ENCODE measurements at places on chromosomes 13 and 19. TPM values are rescaled to one million over a fixed set of nuclear protein-coding genes. Genes with fewer than 3 reads are reported as not detected.
A peak's percentile ranks its signal among the peaks of the same experiment; 100 is the strongest.

- H3K4me3 ChIP-seq: no peak overlapping the region
- H3K4me1 ChIP-seq: peaks cover 72% of the 10 kb centered on the region
- no peak overlapping the region for H3K27ac ChIP-seq
- H3K36me3 ChIP-seq: no peaks in the 10 kb centered on the region
- DNase-seq: no peak
Observed at GRCh38 chr13:21014502-21015170, 46.8 kb downstream of the LATS2 start.

DNA sequence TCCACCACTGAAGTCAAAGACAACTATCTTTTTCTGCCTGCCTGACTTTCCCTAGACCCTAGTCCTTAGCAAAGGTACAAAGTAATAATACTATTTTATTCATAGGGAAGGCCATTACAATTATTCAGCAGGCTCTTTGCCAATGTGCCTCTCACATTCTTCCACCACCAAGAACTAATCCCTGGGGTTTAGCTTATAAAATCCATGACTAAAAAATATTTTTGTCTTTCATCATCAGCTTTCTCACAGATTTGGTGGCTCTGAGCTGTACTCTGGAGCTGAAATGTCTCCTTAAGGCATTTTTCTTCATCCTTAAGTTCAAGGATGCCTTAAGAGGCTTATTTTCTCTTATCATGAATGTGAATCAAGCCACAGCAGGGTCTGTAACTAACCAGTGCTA is 96.1 kb downstream of the OXGR1 start:
- no peaks in the 10 kb centered on the region for H3K36me3 ChIP-seq
- no peak overlapping the region for H3K4me3 ChIP-seq
- H3K4me1 ChIP-seq: no peaks in the 10 kb centered on the region
- no peak for DNase-seq
- peaks cover 2% of the 10 kb centered on the region for H3K27me3 ChIP-seq

- no peak overlapping the region for H3K4me3 ChIP-seq
- no peaks in the 10 kb centered on the region for H3K4me1 ChIP-seq
- peaks cover 15% of the 10 kb centered on the region for H3K36me3 ChIP-seq
- H3K27ac ChIP-seq: no peak overlapping the region
- DNase-seq: no peak
Observed at GRCh38 chr13:75736173-75736572, 100.0 kb downstream of the LMO7 start.

DNA sequence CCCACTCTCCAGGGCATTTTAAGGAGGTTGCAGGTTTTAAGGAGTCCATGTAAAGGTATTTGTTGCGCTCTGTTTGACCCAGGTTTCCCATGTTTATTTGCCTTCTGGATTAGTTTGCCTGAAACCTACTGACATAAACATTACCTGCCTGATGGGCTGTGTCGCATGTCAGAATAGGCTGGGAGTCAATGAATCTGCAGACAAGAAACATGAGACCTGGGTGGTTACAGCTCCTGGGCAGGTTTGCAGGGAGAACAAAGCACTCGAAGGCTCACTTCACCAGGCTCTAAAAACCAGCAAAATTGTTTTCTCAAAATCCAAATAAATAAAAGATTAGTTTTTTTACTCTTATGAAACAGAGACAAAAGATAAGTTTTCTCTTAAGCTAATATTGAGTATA is 114.4 kb upstream of the SERTM1 start:
- H3K27me3 ChIP-seq: no peaks in the 10 kb centered on the region
- no peaks in the 10 kb centered on the region for H3K36me3 ChIP-seq
- no peaks in the 10 kb centered on the region for H3K4me1 ChIP-seq
- no peak overlapping the region for H3K27ac ChIP-seq
- no peak for DNase-seq

DNA sequence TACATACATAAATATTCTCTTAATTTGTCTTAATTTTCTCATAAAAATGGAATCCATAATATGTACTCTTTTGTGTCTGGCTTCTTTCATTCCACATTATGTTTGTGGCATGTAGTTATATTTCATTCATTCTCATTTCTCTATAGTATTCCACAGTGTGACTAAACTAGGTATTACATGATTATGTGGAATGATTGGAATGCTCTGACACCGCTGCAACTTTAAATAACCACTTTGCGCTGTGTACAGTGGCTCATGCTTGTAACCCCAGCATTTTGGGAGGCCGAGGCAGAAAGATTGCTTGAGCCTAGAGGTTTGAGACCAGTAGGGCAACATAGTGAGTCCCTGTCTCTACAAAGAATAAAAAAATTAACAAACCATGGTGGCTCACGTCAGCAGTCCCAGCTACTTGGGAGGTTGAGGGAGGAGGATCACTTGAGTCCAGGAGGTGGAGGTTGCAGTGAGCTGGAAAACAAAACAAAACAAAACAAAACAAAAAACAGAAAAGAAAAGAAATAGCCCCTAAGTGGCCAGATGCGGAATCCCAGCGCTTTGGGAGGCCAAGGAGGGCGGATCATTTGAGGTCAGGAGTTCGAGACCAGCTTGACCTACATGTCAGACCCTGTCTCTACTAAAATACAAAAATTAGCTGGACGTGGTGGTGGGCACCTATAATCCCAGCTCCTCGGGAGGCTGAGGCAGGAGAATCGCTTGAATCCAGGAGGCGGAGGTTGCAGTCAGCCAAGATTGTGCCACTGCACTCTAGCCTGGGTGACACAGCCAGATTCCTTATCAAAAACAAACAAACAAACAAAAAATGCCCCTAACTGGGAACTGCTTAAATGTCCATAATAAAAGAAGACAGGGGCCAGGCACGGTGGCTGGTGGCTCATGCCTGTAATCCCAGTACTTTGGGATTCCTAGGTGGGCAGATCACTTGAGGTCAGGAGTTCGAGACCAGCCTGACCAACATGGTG is 8.0 kb upstream of the SAE1 start:
- H3K4me1 ChIP-seq: no peaks in the 10 kb centered on the region
- no peaks in the 10 kb centered on the region for H3K27me3 ChIP-seq
- H3K4me3 ChIP-seq: no peak overlapping the region
- H3K27ac ChIP-seq: no peak overlapping the region
- DNase-seq: no peak

- peak overlapping the region; percentile 96 for H3K27ac ChIP-seq
- DNase-seq: no peak
- H3K4me1 ChIP-seq: peaks cover 88% of the 10 kb centered on the region
- H3K4me3 ChIP-seq: peak overlapping the region; percentile 79
- peaks cover 19% of the 10 kb centered on the region for H3K27me3 ChIP-seq
Observed at GRCh38 chr19:29681422-29682235, 16.4 kb downstream of the PLEKHF1 start.

GRCh38 chr13:27496536-27497273 is 46.3 kb upstream of the MTIF3 start:
- no peak overlapping the region for H3K27ac ChIP-seq
- DNase-seq: no peak
- H3K4me1 ChIP-seq: no peaks in the 10 kb centered on the region

- no peak overlapping the region for H3K4me3 ChIP-seq
- no peak for DNase-seq
- peaks cover 5% of the 10 kb centered on the region for H3K27me3 ChIP-seq
Observed at GRCh38 chr19:57807541-57807940, 7.2 kb downstream of the ZNF552 start.

DNA sequence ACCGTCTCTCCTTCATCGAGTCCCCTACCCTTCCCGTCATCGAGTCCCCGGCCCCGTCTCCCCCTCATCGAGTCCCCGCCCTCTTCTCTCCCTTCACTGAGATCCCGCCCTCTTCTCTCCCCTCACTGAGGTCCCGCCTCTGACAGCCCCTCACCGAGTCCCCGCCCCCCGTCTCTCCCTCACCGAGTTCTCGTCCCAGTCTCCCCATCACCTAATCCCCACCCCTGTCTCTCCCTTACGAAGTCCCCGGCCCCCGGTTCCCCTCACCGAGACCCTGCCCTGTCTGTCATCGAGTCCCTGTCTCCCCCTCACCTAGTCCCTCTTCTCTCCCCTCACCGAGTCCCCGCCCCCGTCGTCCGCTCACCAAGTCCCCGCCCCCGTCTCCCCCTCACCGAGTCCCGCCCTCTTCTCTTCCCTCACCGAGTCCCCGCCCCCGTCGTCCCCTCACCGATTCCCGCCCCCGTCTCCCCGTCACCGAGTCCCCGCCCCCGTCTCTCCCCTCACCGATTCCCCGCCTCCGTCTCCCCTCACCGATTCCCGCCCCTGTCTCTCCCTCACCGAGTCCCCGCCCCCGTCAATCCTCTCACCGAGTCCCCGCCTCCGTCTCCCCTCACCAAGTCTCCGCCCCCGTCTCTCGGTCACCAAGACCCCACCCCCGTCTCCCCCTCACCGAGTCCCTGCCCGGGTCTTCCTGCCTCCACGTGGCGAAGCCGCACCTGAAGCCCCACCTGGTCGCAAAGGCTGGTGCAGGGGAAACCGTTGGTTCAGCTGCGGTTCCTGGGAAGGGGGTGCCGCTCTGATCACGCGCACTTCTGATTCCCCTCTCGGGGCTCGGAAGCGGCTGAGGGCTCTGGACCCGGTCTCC is 23.9 kb upstream of the ZNF846 start:
- peak overlapping the region; percentile 89 for H3K4me3 ChIP-seq
- no peaks in the 10 kb centered on the region for H3K36me3 ChIP-seq
- peaks cover 6% of the 10 kb centered on the region for H3K27me3 ChIP-seq

- DNase-seq: no peak
- no peaks in the 10 kb centered on the region for H3K27me3 ChIP-seq
- no peaks in the 10 kb centered on the region for H3K36me3 ChIP-seq
- H3K4me1 ChIP-seq: no peaks in the 10 kb centered on the region
- no peak overlapping the region for H3K27ac ChIP-seq
- H3K4me3 ChIP-seq: no peak overlapping the region
Observed at GRCh38 chr13:101013245-101013644, 338.6 kb upstream of the TMTC4 start.

DNA sequence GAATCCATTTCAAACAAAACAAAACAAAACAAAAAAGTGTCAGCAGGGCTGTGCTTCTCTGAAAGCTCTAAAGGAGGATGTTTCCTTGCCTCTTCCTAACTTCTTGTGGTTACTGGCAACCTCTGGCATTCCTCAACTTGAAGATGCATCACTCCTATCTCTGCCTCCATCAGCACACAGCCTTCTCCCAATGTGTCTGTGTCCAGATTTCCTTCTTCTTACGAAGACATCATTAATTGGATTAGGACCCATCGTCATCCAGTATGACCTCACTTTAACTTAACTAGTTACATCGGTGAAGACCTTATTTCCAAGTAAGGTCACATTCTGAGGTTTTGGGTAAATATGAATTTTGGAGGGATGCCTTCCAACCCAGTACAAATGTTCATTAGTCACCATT is 33.8 kb upstream of the GTF2F2 start:
- H3K27ac ChIP-seq: no peak overlapping the region
- H3K4me3 ChIP-seq: no peak overlapping the region
- H3K36me3 ChIP-seq: no peaks in the 10 kb centered on the region

DNA sequence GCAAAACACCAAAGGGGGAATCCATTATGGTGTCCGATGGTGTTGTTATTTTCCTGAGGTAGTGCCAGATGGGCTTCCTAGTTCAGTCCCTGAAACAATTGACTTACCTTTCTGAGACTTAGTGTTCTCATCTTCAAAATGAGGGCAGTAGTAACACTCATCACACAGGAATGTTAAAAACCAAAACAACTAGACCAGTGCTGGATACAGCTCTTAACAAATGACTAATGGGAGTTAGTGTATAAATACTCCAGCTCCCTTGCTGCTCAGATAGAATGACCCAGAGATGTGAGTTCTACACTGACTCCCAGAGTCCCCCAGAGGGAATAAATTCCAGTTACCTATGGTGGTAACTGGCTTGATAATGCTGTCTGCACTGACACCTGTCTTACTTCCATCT is 49.9 kb downstream of the MBD3L2B start:
- H3K4me3 ChIP-seq: no peak overlapping the region
- no peaks in the 10 kb centered on the region for H3K4me1 ChIP-seq
- no peak overlapping the region for H3K27ac ChIP-seq
- H3K36me3 ChIP-seq: no peaks in the 10 kb centered on the region

DNA sequence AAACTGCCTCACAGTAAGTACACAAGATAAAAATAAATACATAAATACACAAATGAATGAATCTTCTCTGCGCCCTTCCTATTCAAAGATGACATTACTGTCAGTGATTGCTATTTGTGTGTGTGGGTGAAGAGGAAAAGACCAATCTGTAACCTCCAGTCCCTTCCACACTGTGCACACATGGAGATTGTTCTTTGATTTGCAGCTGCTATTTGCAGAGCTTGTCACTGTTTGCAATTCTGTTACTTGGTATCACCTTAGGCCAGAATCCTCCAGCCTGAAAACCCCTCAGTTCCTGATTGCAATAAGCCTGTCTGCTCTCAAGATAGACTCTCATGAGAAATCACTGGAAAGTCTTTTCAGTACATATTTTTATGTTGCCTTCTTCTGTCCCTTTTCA is 1314.9 kb downstream of the PCDH9 start:
- no peak overlapping the region for H3K4me3 ChIP-seq
- H3K27me3 ChIP-seq: no peaks in the 10 kb centered on the region
- H3K27ac ChIP-seq: no peak overlapping the region
- no peak for DNase-seq
- no peaks in the 10 kb centered on the region for H3K36me3 ChIP-seq

GRCh38 chr19:42270346-42271044 is 1.4 kb downstream of the CIC start:
- DNase-seq: peak; percentile 66
- H3K27me3 ChIP-seq: peaks cover 5% of the 10 kb centered on the region
- no peak overlapping the region for H3K4me3 ChIP-seq
- H3K4me1 ChIP-seq: peaks cover 8% of the 10 kb centered on the region

DNA sequence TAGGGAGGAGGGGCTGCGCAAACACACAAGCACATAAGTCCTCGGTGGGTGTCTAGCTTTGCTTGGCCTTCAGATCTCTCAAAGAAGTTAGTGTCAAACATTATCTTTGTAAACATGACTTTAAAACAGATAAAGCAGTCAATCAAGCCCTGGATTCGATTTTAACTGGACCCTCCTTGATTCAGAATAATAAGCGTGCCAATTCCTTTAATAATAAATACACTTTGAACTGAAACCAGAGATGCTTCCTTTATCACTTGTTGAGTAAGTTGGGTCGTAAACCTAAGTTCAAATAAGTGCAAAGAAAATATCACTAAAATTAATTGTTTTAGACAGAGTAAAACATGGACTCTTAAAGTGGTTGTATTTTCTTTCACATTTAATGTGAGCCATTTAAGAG is 30.9 kb downstream of the POU4F1 start:
- DNase-seq: no peak
- no peak overlapping the region for H3K27ac ChIP-seq
- H3K27me3 ChIP-seq: no peaks in the 10 kb centered on the region
- H3K4me3 ChIP-seq: no peak overlapping the region
- no peaks in the 10 kb centered on the region for H3K36me3 ChIP-seq

- H3K36me3 ChIP-seq: no peaks in the 10 kb centered on the region
- no peaks in the 10 kb centered on the region for H3K4me1 ChIP-seq
- no peak overlapping the region for H3K27ac ChIP-seq
- H3K4me3 ChIP-seq: no peak overlapping the region
- no peak for DNase-seq
Observed at GRCh38 chr13:52371736-52372247, 34.2 kb downstream of the THSD1 start.

GRCh38 chr19:55474269-55475265 is 1.9 kb upstream of the ZNF628 start:
- H3K36me3 ChIP-seq: no peaks in the 10 kb centered on the region

- DNase-seq: no peak
- H3K4me1 ChIP-seq: no peaks in the 10 kb centered on the region
- peaks cover 1% of the 10 kb centered on the region for H3K27me3 ChIP-seq
- H3K36me3 ChIP-seq: no peaks in the 10 kb centered on the region
Observed at GRCh38 chr19:33686262-33686661, 64.5 kb downstream of the CHST8 start.

CCDC8 gene
- polyA plus RNA-seq: not detected

BABAM1 gene
- polyA plus RNA-seq: 218 TPM

KLK10 gene
- not detected for polyA plus RNA-seq

IL4I1 gene
- 0.40 TPM for polyA plus RNA-seq

CGB8 gene
- polyA plus RNA-seq: not detected

CNFN gene
- polyA plus RNA-seq: 7.1 TPM

TMPRSS9 gene
- polyA plus RNA-seq: not detected

ZNF578 gene
- 8.3 TPM for polyA plus RNA-seq

PSG11 gene
- not detected for polyA plus RNA-seq
